Stimulated activated memory B cell treated with anti-CD40 and anti-IgM and Interleukin-4, amounts not matched to agents 10 μg/mL and 1 μg/mL and 100 μg/mL, for 72 hours (primary cell): ENCODE measurements at places on chromosomes 1 and 21.

GRCh38 chr1:18955441-18956192 is 859 bp downstream of the IFFO2 start:
- ATAC-seq = peak; percentile 13

- no peak for ATAC-seq
Observed at GRCh38 chr1:228399531-228400236, 7.0 kb downstream of the TRIM11 start.

DNA sequence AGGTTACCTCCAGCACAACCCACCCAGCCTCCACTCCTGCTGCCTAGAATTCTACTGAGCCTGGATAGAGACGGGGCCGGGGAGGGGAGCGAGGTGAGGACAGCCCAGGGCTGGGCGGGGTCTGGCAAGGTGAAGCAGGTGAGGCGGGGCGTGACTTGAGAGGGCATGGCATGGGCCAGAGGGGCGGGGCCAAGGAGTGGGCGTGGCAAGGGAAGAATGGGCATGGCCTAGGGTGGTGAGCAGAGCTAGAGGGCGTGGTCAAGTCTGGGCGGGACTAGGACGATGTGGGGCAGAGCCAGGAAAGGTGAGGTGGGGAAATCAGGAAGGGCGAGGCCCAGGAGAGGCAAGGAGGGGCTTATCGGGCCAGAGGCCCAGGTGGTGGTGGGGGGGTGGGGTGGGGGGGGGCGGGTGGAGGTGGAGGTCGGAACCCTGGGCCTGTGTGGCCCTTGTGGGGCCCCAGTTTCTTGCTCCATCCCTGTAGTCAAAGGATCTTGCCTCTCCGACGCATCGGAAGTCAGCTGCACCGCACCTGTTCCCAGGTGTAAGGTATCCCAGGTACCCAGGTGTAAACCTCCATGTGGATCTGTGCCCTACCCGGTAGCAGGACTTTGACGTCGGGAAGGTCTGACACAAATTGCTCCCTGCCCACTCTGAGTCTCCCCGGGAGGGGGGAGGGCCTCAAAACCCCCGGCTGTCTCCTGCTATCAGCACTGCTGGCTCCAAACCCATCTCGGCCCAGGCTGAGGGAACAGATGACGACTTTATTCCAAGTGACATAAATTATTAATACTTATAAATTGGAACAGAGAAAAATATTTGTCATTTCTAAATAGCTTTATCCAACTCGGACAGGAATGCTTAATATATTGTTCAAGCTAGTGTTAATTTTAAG is 32.9 kb upstream of the UTS2 start:
- ATAC-seq = no peak

DNA sequence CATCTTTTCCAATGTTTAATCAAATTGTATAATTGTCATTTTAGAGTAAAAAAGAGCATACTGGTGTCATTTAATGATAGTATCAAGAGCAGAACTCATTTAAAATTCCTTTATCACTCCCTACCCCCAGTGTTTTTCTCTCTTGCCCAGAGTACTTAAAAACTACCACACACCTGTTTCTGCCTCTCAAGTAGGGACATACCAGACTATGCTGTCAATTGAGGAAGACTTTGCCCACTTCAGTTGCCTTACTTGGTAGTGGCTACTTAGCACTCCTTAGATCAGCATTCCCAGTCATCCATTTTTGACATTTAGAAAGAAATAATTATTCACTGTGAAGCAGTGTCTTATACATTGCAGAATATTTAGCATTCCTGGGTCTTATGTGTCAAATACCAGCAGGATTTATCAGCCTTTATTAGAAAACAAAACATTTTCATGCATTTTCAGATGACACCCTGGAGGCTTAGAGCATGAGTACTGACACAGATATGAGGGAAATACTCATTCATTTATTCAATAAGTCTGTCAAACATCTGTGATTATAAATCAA is 127.5 kb upstream of the RGS1 start:
- ATAC-seq = no peak

DNA sequence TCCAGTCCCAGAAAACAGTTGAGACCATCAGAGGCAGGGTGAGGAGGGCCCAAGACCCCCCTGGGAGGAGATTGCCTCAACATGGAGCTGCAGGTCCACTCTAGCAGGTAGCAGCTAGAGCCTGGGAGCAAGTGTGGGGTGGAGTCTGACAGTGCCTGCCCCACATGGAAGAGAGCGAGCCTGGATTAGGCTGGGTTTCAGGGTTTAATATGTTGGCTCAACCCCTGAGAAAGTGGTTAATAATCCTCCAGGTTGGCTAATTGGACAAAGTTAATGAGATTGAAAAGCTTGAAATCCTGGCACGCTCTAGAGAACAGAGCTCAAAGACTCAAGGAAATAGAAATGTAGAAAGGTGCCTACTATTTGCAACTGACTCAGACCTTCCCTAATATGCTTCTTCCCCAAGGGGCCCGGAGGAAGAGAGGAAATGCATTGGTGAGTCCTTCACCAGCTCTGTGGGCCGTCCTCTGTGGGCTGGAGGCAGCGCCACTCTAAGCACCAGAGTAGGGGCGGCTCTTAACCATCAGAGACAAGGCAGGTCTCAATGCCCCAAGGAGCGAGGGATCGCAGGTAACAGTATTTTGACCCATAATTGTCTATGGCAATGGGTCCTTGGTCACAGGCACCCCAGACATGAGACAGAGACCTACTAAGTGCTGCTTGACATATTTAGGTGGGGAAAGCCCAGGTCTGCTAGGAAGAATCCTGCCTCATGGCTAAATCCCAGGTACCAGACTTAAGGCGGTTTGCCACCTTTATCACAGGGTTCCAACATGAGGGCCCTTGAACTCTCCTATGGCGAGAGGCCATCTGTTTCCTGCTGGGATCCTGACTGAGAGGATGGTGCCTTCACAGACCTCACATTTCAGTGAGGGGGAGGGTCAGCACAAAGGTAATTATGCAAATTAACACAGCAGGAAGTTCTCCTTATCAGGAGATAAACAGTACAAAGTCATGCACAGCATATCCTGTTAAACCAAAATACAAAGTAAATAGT is 33.8 kb downstream of the RSPH1 start:
- no peak for ATAC-seq

DNA sequence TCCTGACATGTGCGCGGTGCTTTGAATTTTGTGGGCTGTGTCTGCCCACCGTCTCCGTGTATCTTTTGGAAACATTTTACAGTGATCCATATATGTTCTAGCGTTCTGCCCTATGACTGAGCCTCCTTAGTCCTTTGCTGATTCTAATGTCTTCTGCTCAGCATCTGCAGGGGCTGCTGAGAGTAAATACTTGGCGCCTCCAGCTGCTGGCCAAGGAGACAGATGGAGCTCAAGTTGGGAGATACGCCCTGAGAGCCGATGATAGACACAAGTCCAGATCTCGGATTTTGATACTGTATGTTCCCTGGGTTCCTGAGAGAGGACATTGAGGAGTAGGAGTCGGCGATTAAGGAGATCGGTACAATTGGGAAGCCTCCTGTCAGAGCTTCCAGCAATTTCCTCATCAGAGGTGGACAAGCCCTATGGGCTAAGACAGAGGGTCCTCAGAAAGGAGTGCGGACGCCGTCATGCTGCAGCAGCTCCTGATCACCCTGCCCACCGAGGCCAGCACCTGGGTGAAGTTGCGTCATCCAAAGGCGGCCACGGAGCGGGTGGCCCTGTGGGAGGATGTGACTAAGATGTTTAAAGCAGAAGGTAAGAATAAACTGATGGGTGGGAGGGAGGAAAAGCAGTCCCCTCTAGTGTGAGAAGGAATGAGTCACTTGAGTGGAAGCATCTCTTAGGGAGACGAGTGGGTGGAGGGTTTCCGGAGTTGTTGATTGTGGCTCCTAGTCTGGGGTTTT is 390 bp downstream of the ZFP69B start:
- ATAC-seq = peak; percentile 86
